Germinal center (tissue), 1 donor: ENCODE measurements at places on chromosomes 1 and 21.
A peak's percentile ranks its signal among the peaks of the same experiment; 100 is the strongest.

DNA sequence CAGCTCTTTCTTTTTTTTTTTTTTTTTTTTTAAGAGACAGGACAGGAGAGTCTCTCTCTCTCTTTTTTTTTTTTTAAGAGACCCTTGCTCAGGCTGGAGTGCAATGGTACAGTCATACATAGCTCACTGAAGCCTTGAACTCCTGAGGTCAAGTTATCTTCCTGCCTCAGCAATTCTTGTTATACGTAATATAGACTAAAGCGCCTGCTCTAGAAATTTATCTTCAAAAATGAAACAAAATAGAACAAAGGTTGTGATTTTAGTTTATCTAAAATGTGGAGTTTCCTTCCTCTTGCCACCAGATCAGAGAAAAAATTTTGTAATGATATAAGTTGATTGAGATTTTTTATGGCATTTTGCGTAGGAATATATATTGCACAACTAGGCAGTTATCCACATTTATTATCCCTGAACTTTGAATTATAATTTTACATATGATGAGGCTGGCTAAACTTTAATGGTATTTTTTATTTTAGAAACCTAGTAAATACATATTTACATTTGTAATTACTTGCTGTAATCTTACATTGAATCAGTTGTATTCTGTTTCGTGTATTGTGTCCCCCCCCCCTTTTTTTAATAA is 44.2 kb downstream of the MTF2 start:
- DNase-seq, result no peak

GRCh38 chr1:220366269-220366668 is 94.0 kb upstream of the RAB3GAP2 start:
- no peak for DNase-seq

DNA sequence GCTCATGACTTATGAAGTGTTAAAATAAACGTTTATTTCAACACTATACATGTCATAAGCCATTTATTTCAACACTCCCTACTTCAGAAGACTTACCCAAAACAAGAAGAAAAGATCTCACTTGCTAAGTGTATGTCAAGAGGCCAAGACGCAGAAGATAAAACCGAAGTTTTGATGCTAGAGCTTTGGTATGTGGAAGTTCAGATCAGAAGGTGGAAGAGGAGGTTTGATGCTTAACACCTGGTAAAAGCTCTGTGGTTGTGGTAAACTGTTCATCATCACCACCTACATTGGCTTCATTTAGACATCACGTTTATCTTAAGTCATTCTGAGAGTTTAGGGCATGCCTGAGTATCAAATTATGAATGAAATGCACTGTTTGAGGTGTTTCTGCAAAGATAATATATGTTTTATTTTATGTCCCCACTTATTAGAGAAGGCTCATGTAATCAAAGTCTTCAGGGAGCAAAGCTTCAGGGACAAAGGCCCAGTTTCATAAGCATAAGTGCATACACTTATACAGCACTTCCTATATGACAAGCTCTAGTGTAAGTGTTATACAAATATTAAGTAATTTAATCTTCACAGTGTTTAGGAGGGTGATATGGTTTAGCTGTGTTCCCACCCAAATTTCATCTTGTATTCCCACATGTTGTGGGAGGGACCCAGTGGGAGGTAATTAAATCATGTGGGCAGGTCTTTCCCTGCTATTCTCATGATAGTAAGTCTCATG is 533.3 kb downstream of the PTBP2 start:
- no peak for DNase-seq

DNA sequence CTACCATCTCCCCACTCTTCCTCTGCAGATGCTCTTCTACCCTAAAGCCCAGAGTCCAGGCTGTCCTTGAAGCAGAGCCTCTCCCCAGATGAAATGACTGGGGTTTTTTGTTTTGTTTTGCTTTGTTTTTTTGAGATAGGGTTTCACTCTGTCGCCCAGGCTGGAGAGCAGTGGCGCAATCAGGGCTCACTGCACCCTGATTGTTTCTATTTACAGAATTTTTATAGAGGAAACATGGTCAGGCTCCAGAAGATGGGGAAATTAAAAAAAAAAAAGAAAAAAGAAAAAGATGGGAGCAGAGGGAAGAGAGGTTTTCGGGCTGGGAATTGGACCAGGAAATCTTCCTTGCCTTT is 43.7 kb upstream of the ZNF281 start:
- DNase-seq, result no peak

DNA sequence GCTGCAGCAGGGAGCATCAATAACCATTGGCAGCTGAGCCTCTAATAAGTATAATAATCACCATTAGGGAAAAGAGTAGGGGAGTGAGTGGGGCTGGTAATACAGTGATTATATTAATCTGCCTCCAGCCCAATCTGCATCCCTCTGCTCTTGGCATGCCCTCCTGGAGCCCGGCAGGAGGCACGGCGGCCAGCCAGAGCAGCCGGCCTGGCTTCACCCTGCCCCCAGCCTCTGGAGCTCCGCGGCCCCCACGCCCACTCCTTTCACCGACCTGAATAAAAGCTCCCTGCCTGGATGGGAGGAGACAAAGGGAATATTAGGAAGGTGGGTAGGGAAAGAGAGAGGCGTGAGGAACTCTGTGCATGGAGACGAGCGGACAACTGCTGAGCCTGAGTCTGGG is 28.3 kb downstream of the OPTC start:
- DNase-seq, result no peak

- no peak for DNase-seq
Measured at GRCh38 chr1:46617108-46617800, 643 bp upstream of the MOB3C start.

DNA sequence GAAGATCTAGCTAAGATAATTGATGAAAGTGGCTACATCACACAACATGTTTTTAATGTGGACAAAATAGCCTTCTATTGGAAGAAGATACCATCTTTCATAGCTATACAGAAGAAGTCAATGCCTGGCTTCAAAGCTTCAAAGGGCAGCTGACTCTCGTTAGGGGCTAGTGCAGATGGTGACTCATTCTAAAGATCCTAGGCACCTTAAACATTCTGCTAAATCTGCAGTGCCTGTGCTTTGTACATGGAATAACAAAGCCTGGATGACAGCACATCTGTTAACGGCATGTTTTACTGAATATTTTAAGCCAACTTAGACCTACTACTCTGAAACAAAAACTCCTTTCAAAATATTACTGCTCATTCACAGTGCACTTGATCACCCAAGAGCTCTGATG is 65.6 kb upstream of the USP24 start:
- DNase-seq, result no peak

GRCh38 chr1:53320646-53321045 is 7.2 kb downstream of the LRP8 start:
- DNase-seq, result no peak

DNA sequence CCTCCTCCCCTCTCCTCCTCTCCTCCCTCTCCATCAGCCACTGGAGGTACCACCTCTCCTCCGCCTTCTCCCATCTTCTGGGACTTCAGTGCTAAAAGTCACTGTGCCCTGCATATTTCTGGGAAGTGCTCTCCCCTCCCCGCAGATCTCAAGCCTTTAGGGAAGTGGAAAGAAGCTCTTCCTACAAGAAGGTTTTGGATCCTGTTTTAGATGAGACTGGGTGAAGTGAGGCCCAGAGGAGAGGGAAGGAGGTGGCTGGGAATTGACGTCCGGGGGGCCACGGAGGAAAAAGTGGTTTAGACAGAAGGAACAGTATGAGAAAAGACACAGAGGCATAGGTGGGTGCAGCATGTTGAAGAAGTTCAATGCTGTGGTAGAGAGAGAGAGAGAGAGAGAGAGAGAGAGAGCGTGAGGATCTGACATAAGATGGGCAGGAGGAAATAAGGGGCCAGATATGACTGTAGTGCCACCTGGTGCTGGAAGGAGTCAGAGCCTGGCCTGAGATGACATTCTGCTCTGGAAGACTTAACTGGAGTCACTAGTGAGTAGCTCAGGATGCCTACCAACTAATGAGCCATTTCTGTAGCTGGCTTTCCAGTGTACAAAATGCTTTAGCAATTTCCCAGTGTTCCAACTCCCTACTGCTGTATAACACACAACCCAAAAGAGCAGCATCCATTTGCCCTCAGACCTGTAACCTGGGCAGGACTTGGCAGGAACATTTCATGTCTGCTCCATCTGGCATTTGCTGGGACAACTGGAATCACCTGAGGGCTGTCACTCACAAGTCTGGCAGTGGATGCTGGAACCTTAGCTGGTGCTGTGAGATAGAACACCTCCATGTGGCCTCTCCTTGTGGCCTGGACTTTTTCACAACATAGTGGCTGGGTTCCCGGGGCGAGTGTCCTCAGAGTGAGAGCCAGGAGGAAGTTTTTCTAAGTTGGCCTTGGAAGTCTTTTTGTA is 16.6 kb upstream of the ZSCAN20 start:
- DNase-seq, result peak; percentile 62

DNA sequence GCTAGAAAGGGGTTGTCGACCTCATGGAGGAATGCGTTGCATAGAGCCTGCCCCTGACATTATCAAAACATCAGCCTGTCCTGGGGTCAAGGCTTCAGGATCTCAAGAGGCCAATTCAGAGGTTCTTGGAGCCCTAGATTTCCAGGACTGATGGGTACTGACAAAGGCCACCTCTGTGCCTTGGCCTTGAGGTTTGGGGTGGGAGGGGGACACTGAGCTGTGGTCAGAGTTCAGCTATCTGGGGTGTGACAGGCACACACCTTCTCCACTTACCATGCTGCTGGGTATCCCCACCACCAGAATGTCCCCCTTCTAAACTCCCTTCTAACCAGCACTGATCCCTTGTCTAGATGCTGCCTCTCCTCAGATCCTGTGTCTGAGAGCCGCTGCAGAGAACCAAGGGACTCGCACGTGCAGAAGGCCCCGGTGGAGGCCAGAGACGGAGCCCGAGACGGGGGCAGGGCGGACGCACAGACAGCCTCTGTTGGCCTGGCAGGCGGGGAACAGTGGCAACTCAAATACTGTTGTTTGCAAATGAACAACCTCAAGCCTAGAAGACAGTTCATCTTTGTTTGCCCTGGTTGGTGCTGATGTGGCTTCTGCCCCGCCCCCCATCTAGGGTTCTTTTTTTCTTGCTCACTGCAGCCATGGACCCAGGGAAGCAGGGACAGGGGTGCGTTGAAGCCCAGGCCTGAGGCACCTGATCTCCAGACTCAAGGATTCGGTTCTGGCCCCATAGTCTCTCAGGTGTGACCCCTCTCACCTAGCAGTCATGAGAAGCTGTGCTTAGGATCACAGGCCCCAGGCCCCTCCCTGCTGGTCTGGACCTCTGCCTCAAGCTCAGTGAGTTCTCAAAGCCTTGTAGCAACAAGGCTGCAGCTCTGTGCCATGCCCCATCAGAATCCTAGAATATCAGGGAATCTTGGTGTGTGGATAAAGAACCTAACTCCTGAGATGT is 28.1 kb upstream of the CSF1 start:
- DNase-seq, result no peak

DNA sequence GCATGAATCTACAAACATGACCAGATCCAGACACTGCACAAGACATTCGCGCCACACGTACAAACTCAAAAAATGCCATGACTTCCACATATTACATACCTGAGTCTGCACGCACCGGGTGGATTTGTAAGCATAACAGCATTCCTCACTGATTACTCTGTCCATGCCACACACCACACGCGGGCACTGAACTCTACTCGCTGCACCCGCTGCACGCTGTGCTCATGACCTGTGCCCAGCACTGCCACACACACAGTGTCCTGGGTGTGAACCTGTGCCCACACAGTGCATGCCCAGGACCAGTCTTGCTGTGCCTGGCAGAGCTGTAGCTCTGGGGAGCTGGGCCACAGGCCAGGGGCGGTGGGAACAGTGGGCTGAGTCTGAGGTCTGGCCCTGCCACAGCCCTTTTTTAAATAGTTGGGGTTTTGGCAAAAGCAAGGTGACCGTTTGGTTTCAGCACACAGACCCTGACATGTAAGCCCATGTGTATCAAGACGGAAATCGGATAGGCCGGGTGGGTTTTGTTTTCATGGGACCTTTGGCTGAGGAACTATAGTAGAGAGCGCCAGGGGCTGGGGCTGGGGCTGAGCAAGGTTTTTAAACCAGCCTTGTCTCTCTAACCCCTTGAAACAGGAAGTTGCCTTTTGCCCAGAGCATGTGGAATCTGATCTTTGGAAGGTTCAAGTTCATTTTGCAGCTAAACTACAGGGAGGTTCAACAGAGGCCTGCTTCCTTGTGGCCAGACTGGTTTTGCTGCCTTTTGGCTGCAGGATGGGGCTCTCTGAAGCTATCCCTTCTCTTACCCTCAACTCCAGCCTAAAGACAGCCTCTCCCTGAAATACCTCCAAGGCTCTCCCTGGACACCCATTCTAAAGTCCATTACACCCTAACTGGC is 12.3 kb upstream of the GOLT1A start:
- DNase-seq, result no peak

DNA sequence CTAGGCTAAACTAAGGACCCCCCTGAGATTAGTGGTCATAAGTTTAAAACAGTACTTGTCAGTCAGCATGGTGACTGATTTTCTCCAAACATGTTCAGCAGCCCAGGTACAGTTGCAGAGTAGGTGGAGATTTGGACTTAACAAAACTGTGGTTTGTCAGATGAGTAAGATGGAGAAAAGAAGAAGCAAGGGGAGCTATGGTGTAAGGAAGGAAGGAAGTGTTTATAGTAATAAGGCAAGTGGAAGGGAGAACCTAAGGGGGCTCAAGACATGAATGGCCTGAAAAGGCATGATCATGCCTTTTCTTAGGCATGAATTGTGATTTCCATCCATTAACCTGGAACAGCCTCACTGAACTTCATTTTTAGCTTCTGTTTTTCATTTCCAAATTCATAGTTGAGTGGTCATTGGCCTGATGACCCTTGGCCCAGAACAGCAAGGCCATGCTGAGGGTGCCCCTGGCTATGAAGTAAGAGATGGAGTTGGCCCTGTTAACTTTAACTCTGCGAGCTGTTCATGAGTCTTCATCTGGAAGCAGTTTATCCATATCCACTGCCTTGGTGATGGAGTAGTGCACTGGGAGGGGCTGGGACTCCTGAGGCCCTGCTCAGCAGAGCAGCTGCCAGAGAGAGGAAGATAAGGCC is 60.7 kb downstream of the LRRC8D start:
- no peak for DNase-seq

DNA sequence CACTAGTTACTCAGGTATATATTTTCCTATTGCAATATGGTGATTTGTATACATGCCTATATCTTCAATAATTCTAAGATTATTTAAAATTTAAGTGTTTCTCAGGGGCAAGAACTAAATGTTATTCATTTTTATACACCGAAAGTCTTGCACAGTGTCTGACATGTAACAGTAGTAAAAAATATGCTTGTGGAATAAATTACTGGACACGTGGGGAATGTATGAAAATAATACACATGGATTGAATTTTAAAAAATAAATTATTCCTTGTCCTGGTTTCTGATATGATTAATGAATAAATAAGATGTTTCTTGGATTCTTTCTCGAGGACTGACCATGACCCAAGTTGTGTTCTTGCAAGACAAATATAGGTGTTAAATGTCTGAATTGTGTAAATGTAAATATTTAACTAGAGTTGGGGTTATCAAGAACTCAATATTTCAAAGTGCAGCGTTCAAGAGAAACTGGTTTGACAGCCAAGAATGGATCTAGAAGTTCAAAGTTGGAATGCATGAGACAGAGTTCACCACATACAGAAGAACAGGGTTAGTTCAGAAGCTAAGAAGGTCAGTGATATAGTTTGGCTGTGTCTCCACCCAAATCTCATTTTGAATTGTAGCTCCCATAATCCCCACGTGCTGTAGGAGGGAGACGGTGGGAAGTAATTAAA is 142.1 kb upstream of the SPAG17 start:
- DNase-seq, result no peak
